Activated T-cell treated with anti-CD3 and anti-CD28 coated beads, Interleukin-2, amount 50 U/mL, for 72 hours (primary cell): ENCODE measurements at places on chromosomes 11 and 22.

DNA sequence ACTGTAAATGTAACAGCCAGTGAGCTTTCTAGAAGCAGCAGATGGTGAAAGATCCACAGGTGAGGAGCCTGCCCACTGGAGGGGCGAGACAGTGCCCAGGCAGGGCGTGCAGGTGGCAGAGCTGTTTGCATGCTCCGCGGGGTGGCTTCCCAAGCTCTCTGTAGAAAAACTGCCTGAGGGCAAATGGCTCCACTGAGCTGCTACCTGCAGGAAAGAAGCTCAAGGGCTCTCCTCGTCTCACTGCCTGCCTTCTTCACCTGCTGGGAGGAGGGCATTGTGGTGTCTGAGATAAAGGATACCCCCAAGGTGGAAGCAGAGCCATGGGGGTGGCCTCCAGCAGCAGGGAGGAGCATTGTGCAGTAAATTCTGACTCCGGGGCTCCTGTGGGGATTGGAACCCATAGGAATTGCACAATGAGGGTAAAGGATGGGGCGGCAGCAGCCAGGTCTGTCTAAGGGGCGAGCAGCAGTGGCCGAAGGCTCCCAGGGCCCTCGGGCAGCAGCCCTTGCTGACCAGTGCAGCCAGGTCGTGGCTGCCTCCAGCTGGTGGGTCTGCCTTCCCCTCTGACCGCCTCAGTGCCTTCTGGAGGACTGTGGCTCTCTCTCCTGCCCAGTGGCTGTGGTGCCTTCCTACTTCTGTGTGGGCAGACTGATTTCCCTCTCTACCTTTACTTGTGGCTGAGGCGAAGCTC is 28.0 kb upstream of the CABP7 start:
- DNase-seq: no peak

- DNase-seq: no peak
Measured at GRCh38 chr22:17946662-17947367, 77.5 kb downstream of the MICAL3 start.

- DNase-seq: no peak
Measured at GRCh38 chr11:7905961-7906429, 25.1 kb downstream of the OR10A6 start.

DNA sequence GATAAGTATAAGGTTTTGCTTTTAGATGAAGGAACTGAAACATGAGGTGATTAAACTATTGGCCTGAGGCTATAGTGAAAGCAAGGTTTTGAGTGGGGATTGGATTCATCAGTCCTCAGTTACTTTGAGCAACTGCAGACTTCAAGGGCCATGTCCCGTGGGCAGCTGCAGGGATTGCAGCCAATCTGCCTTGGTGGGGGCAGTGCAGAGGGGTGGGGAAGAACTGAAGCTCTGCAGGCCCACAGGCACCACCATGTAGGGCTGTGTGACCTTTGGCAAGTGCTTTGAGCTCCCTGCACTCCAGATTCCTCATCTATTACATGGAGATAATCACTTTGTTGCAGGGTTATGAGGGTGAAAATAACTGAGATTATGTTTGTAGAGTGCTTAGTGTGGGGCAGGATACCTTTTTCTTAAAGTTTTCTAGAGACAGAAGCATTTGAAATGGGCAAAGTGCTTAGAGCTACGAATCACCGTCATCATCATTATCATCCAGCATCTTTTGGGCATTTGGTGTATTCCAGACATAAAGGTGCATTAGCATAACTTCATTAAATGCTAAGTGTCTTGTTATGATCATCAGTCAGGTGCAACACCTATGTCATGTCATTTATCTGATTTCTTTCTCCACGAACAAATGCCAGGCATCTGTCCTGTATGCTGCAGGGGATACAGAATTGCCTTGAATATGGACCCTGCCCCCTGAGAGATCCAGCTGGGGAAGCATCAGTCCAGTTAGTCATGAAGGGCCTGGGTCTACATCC is 72.1 kb upstream of the TENM4 start:
- no peak for DNase-seq

DNA sequence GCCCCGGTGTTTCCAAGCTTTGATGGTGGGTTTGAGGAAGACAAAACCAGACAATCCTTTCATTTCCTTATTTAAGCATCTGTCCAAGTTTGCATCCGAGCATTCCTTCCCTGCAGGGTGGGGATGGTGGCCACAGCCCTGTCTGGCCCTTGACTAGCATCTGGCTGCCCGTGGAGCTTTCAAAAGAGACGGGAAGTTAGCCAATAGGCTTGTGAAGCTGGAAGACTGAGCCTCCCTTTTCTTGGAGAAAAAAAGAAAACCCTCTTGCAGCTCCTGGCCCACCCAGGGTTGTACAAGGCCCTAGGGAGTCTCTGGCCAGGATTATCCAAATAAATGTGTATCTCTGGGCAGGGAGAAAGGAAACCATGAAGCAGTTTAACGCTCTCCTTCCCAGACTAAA is 60.6 kb downstream of the MICAL2 start:
- DNase-seq: no peak

GRCh38 chr11:16818284-16818683 is 79.8 kb downstream of the C11orf58 start:
- DNase-seq: no peak

GRCh38 chr22:22207845-22208564 is 36.6 kb upstream of the VPREB1 start:
- DNase-seq: peak; percentile 92

- no peak for DNase-seq
Measured at GRCh38 chr11:112693781-112694180, 267.4 kb upstream of the NCAM1 start.

DNA sequence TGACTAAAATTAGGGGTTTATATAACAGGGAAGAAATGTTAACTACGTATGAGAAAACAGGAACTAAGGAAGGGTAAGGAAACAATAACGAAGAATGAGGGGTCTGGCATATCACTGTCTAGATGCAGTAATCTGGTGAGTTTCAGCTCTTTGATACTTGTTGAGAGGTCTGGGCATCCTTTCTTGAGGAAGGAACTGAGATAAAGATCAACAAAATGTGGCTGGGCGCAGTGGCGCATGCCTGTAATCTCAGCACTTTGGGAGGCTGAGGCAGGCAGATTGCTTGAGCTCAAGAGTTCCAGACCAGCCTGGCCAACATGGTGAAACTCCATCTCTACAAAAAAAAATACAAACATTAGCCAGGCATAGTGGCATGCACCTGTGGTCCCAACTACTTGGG is 2.7 kb downstream of the DCDC1 start:
- DNase-seq: no peak
